Activated naive CD4-positive, alpha-beta T cell treated with anti-CD3 and anti-CD28 coated beads, Interleukin-2, amount 10 ng/mL, durations not matched to agents 7 days and 5 days (primary cell): ENCODE measurements at places on chromosomes 5 and 9.

DNA sequence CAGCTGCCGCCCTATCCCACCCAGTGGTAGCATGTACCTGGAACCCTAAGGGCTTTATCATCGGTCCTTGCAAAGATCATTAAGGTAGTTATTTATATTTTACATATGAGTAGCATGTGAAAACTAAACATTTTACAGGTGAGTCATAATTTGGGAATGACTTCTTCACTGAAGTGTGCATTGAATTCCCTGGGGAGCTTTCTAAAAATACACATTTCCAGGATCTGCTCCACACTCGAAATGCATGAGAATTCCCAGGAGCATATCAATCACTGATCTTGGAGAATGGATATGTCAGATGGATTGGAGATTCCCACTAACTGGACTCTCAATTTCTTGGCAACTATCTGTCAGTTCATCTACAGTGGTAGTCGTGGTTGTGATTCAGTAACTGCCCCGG is 717.5 kb downstream of the IRX1 start:
- DNase-seq, result no peak

DNA sequence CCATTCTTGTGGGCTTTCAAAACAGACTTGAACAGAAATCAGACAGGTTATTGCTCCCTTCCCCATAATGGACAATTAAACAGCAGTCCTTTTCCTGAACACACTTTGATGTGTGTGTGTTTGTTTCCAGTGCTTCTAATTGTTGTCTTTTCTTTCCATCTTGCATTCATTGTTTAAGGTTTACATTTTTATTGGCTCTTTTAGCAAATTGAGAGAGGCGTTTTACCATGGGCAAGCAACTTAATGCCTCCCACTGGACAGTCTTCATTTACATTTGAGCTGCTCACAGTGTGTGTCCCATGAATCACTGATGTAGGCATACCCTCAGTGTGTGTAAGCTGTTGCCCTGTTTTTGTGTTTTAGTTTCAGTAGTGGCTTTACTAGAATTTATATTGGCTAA is 25.0 kb downstream of the WDR36 start:
- DNase-seq, result no peak

DNA sequence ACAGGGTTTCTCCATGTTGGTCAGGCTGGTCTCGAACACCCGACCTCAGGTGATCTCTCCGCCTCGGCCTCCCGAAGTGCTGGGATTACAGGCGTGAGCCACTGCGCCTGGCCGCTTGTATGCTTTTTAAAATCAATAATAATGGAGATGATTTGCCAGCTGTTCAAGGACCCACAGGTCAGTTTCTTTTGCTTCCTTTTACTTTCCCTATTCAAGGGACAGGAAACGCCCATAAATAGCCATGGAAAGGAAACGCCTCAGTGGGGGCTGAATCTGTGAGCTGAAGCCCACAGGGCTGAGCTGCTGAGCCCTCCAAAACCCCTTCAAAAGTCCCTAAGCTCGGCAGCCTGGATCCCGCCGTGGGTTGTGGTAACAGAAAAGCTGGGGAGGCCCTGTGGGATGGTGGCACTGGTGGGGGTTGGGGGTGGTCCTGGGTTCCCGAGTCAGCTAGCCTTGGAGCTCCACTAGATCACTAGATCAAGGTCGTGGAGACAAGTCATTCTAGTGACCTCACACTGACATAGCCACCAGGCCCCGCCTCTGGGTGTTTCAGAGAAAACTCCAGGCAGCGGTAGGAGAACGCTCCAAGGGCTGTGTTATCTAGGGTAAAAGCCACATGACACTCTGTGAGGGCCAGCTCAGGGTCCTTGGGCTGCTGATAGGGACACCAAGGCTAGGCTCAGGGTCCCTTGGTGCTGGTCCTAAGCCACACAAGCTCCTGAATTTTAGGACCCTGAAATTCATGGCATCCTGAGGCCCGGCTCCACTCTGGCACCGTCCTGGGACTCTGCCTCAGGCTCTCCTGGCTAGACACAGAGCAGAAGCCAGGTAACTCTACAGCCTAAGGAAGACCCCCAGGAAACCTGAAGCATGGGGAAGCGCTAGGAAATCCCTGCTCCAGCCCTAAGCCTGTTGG is 18.0 kb upstream of the DUSP1 start:
- no peak for DNase-seq

DNA sequence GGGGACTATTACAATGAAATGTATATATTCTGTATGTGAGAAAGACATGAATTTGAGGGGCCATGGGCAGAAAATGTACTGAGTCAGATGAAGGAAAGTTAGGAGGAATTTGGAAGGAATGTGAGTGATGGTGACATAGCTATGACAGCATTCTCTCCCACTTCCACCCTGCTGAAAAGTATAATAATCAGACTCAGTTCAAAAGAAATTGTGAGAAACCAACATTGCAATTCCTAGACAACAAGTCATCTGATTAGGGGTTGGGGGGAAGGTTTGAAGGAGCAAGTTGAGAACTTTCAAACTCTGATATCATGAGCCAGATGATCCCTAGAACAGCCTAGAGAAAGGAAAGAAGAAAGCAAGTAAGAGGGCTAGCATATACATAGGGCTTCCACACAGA is 370.6 kb downstream of the DMRTA1 start:
- no peak for DNase-seq

DNA sequence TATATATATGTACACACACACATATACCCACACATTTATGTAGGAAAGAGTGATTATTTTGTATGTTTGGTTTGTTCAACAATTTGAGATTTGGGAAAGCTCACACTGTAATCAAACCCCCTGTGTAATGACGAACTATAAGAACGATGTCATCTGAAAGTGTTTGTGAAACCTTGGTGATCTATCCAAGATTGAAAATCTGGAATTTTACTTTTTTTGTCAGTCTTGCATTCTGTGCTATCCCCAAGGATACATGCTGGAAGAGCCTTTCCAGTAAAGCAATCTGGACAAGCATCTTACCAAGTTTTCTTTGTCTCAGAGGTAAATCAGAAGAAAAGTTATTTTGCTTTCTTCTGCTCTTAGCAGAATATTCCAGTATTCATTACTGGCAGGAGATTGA is 23.3 kb downstream of the SGCD start:
- no peak for DNase-seq

DNA sequence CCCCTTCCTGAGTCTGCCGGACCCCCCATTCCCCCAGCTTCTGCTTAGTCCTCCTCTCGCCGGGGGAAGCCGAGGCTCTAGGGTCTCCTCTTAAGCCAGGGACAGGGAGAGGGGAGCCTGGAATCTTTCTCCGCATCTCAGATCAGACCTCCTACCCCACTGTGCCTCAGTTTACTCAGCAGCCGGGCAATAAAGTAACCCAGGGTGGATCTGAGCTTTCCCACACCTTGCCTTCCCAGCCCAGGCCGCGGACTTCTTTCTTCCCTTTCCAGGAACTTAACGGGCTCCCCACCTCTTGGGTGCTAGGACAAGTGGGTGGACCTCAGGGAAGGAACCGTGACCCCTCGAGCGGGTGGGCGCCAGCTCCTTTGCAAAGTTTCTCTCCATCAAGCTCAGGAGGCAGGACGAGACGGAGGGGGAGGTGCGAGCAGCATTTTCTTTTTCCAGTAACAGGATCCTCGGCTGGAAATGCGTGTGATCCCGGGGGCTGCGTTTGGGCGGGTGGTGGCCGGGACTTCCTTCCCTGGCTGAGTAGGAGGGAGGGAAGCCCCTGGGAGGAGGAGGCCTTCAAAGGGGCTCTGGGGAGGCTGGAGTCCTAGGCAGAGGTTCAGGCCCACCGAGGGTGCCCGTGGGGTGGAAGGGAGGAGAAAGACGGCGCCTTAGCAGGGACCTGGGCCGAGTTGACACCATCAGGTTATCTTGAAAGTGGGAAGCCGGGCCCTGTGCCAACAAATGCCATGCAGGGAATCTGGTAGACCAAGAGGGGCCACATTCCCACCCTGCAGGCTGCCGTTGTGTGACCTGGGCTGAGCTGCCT is 795 bp downstream of the DAB2IP start:
- no peak for DNase-seq

DNA sequence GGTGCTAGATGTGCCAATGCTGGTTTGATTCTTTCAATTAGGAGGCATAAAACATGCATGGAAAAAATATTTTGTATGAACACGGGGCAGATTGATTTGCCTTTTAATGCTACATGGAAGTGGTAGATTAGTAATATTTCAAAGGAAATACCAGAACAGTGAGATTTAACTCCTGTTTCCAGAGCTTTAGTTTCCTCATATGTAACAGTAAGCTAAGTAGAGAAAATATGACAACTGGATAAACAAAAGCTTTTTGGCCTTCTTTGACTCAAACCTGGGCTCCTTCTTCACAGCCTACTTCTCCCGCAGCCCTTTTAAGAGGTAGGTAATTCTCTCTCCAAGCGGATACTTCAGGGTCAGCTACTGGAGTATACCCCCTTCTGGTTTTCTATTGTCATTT is 254.2 kb upstream of the TRPC7 start:
- no peak for DNase-seq

DNA sequence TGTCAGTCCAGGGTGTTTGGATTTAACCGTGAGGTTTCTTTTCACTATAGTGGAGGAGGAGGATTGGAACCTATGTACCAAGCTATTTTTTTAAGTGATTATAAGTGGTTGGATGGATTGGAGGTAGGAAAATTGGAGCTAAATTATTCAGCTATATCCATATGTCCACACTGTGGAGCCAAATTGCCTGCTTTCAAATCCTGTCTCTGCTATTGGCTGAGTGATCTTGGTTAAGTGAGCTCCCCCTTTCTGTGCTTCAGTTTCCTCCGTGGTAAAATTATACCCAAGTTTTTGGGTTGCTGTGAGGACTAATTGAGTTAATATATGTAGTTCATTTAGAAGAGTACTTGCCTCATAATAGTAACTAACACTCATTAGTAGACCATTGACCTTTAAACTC is 2.5 kb downstream of the CENPP start:
- DNase-seq, result no peak

DNA sequence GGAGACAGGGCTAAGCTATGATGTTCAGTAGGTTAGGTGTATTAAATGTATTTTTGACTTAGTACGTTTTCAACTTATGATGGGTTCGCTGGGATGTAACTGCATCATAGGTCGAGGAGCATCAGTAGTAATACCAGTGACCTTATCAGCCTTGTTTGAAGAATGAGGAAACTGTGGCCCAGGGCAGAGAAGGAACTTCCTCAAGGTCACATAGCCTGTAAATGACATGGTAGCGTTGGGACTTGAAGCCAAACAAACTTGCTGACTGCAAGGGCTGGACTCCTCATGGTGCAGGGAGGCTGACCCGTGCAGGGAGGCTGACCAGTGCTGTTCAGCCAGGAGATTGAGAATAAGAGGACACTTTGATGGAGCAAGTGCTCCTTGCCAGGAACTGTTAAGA is 21.3 kb upstream of the PTPN3 start:
- no peak for DNase-seq

- DNase-seq, result no peak
These were observed 188.6 kb downstream of the PARP8 start for GRCh38 chr5:50855001-50855400.

- DNase-seq, result no peak
These were observed 4.0 kb downstream of the SAP30L start for GRCh38 chr5:154449786-154450185.

DNA sequence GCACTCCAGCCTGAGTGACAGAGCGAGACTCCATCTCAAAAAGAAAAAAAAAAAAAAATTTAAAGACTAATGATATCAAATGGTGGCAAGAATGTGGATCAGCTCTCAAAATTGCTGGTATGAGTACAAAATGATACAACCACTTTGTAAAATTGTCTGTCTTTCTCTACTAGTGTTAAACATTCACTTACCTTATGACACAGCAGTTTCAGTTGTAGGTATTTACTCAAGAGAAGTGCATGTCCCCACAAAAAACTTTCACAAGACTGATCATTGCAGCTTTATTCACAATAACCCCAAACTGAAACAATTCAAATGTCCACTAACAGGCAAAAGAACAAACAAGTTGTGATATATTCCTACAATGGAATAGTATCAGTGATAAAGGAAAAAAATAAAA is 14.7 kb upstream of the CETN3 start:
- DNase-seq, result no peak

- no peak for DNase-seq
These were observed 51.4 kb downstream of the COL5A1 start for GRCh38 chr9:134693011-134693410.

GRCh38 chr5:169027501-169028061 is 273.4 kb downstream of the SLIT3 start:
- no peak for DNase-seq

- DNase-seq, result no peak
These were observed 5.4 kb downstream of the NACC2 start for GRCh38 chr9:136089697-136090045.

DNA sequence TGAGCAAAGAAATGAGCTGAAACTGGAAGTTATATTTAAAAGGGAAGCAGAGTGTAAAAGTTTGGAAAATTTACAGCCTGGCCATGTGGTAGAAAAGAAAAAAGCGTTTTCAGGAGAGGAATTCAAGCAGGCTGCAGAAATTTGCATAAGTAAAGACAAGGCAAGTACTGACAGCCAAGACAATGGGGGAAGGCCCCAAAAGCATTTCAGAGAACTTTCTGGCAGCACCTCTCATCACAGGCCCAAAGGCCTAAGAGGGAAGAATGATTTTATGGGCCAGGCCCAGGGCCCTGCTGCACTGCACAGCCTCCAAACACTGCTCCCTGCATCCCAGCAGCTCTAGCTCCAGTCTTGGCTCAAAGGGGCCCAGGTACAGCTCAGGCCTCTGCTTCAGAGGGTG is 169.7 kb downstream of the GLIS3 start:
- DNase-seq, result no peak

DNA sequence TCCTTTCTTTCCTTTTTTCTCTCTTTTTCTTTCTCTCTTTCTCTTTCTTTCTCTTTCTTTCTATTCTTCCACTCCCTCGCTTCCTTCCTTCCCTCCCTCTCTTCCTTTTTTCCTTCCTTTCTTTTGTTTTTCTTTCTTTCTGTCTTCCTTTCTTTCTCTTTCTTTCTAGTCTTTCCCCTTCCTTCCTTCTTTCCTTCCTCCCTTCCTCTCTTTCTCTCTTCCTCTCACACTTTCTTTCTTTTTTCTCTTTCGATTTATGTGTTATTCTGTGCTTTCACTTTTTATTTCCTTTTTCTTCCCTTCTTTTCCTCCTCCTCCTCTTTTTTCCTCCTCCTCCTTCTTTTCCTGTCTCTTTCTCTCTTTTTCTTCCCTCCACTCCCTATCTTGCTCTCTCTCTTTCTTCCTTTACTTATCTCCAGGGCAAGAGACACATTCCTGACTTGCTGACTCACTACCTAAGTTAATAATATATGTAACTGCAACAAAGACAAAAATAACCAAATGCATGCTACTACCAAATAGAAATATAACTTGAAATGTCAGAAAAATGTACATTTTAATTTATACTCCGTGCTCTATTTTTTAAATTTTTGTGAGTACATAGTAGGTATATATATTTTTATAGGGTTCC is 445.5 kb downstream of the GABRG2 start:
- DNase-seq, result no peak
